Heart right ventricle (tissue), 16 donors: ENCODE measurements at places on chromosomes 2 and 18. TPM values are rescaled to one million over a fixed set of nuclear protein-coding genes. Genes with fewer than 3 reads are reported as not detected.

DNA sequence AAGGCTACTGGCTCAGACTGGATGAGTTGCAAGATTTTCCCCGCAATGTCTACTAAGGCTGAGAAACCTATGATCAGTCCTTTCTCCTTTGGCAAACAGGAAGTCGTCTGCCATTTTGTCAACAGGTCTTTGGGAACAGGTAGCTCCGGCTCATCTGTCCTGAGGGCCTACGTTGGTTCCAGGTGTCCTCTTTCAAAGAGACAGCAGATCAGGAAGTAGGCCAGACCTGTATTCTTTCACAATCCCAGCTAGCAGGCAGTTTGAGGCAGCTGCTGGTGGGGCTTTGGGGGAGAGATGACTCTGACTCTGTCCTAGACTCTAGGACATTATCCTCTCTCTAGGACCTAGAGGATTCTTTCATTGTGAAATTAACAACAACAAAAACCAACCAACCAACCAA, 98.6 kb downstream of the ACTR2 start:
- H3K27me3 ChIP-seq = no peaks in the 10 kb centered on the region
- no peak overlapping the region for H3K27ac ChIP-seq
- H3K4me3 ChIP-seq = no peak overlapping the region
- peaks cover 1% of the 10 kb centered on the region for H3K36me3 ChIP-seq
- no peak for DNase-seq

DNA sequence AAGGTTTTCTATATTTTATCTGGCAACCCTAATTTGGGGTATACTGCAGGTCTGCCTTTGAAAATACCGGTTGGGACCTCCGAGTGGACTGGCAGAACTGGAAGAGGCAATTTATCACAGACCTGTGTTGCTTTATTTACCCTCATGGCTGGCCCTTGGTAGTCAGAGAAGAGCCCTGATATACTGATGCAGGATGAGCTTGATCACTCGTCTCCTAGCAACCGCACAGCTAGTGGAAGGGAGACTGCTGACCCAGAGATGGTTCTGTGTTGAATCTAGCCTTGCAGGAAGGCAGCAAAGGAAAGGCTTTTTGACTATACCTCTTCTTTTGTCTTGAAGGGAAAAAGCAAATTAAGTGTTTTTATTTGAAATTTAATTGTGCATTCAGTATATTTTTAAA, 154.7 kb downstream of the EML6 start:
- DNase-seq = no peak
- no peaks in the 10 kb centered on the region for H3K27me3 ChIP-seq
- H3K4me3 ChIP-seq = no peak overlapping the region
- no peak overlapping the region for H3K27ac ChIP-seq
- H3K4me1 ChIP-seq = no peaks in the 10 kb centered on the region

The PAX8 gene
- 0.20 TPM for total RNA-seq

DNA sequence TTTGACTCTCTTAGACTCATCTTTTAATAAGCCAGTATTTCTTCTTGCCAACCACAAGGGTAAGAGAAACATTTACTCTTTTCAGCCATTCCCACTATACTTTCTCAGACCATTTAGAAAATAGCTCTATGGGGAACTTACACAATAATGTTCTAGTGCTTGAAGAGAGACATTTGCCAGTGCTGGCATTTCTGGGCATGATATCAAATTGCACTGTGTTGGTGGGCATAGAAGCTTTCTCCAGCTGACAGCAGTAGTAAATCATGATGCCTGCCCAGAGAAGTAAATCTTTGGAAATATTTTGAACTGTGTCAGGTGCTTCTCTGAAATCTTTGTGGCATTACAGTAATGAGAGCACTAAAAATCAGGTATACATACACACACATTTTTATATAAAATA, 346.6 kb downstream of the CBLN2 start:
- H3K27me3 ChIP-seq = no peaks in the 10 kb centered on the region
- no peak overlapping the region for H3K4me3 ChIP-seq
- H3K4me1 ChIP-seq = no peaks in the 10 kb centered on the region
- no peak overlapping the region for H3K27ac ChIP-seq

DNA sequence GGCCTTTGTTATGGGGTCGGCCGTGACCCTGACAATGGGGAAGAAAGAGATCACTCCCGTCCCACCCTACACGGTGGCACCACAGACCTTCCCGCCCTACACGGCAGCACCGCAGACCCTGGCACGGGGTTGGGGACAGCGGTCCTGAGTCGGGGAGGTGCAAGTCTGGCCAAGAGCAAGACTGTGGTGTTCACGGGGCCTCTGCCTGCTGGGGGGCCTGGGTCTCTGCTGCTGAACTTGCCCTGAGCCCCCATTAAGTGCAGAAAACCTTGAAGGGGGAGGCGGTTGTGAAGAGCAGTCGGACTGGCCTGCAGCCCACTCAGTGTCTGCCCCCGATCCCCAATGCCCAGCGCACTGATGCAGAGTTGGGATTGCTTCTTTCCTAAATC, 75.9 kb downstream of the SLC66A2 start:
- peaks cover 57% of the 10 kb centered on the region for H3K27me3 ChIP-seq
- H3K4me1 ChIP-seq = no peaks in the 10 kb centered on the region
- H3K4me3 ChIP-seq = no peak overlapping the region

GRCh38 chr2:100262555-100263320, 59.6 kb downstream of the LONRF2 start:
- no peaks in the 10 kb centered on the region for H3K27me3 ChIP-seq
- H3K27ac ChIP-seq = no peak overlapping the region
- peaks cover 1% of the 10 kb centered on the region for H3K4me1 ChIP-seq
- no peaks in the 10 kb centered on the region for H3K36me3 ChIP-seq
- no peak overlapping the region for H3K4me3 ChIP-seq

DNA sequence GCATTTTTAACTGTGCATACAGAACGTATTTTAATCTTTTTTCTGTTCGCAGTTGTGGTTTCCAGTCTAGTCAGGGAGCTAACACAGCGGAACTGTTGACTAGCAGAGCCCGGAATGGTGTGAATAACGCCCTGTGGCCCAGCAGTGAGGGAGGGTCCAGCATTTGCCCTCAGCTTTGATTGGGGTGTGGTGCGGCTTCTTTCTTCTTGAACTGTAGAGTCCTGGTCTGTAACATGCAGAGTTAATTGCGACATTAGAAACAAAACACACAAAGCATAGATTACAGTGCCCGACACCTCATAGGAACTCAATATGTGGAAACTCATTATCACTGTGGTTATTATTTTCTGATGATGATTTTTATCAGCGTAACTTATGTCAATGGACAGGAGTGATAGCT, 253.6 kb downstream of the SOX11 start:
- H3K4me3 ChIP-seq = no peak overlapping the region
- H3K4me1 ChIP-seq = no peaks in the 10 kb centered on the region
- no peak overlapping the region for H3K27ac ChIP-seq
- no peaks in the 10 kb centered on the region for H3K36me3 ChIP-seq

The CPO gene
- total RNA-seq = not detected

The SMC6 gene
- 12.7 TPM for total RNA-seq

DNA sequence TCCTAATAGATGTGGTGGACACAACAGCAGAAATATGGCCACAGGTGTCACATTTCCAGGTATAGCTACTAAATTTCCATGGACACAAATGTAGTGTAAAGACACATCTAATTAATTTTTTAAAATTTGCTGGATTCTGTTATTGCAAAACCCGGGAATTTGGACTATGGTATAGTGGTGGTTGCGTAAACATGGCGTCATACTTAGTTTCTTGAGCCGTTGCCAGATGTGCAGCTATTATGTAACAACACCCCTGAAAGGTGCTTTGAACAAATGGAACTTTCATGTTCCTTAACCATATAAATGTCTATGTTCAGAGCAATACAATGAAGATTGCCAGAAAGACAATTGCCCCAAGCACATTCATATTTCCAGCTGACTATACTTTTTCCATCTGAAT, 85.9 kb downstream of the HRH4 start:
- H3K4me3 ChIP-seq = no peak overlapping the region
- H3K27ac ChIP-seq = no peak overlapping the region
- no peaks in the 10 kb centered on the region for H3K27me3 ChIP-seq
- no peaks in the 10 kb centered on the region for H3K4me1 ChIP-seq

The TNFRSF11A gene
- total RNA-seq = 1.3 TPM

DNA sequence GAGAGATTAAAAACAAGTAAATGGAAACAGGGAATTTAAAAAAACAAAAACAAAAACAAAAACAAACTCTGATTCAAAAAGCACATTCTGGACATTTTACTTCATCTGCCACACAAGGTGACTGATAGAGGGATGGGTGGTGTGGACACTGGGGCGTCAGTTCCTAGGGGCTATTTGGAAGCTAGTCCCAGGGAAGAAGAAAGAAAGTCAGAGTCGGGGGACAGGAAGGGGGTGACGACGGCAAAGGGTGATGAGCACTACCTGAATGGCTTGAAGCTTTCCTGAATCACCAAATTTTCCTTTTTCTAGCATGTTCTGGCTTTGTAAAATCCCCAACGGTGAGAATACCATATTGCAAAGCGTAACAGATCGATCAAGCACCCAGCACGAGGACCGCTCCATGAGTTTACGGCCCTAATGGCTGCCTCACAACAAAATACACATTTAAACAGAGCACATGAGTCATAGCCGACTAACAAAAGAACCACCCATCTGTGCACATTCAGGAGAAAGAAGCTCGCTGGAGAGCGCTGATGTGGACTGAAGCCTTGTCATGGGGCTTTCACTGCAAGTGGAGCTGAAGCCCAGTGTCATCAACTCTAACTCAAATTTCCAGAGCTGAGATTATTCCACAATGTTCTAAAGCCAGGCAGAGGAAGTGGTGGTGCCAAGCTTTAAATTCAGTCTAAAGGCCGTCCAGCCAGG, 178.9 kb downstream of the LNPK start:
- H3K36me3 ChIP-seq = no peaks in the 10 kb centered on the region
- no peaks in the 10 kb centered on the region for H3K27me3 ChIP-seq
- no peak overlapping the region for H3K4me3 ChIP-seq
- no peak for DNase-seq

GRCh38 chr2:100630473-100630977, 67.7 kb downstream of the PDCL3 start:
- no peak overlapping the region for H3K27ac ChIP-seq
- H3K27me3 ChIP-seq = no peaks in the 10 kb centered on the region
- no peaks in the 10 kb centered on the region for H3K4me1 ChIP-seq
- H3K4me3 ChIP-seq = no peak overlapping the region
- H3K36me3 ChIP-seq = no peaks in the 10 kb centered on the region

The ABCB11 gene
- not detected for total RNA-seq

The FABP1 gene
- total RNA-seq = not detected

The PMAIP1 gene
- not detected for total RNA-seq
